ENCODE measurements at places on chromosomes 7 and 10.

GRCh38 chr7:156578978-156579430, 61.6 kb upstream of the RNF32 start:
- DNase-seq: no peak
- H3K27ac ChIP-seq: no peak overlapping the region

DNA sequence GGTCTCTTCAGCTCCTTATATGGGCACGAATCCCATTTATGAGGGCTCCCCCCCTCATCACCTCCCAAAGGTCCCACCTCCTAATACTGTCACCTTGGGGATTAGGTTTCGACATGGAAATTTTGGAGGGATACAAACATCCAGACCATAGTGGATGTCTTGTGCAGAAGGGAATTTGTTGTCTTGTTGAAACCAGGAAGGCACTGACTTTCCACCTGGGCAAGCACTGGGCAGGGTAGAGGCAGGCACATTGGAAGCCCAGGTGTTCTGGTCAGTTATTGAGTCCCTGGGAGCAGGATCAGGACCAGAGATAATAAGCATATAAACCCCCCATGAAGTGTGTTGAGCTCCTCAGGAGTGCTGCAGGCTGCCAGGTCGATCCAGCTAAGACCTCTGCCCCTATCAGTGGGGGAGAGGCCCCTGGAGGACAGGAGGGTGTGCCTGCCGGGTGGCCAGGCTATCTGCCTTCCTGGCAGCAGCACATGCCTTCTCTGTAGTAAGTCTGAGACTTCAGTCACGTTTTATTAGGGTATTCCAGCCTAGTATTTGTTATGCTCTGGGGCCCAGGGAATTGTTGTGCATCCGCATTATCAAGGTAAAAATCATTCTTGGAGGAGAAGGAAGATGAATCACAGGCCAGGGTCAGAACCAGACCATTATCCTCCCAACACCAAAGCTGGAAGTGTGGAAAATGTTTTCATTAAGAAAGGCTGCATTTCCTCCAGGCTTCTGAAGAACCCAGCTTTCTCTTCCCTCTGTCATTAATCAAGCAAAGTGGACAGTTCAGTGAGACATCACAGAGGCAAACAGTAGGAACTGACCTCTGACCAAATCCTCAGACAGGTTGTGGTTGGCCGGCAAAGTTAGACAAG, 503.1 kb downstream of the GRID1 start:
- no peaks in the 10 kb centered on the region for H3K27me3 ChIP-seq
- no peak for DNase-seq
- no peaks in the 10 kb centered on the region for H3K36me3 ChIP-seq
- H3K27ac ChIP-seq: no peak overlapping the region
- H3K4me1 ChIP-seq: no peaks in the 10 kb centered on the region

DNA sequence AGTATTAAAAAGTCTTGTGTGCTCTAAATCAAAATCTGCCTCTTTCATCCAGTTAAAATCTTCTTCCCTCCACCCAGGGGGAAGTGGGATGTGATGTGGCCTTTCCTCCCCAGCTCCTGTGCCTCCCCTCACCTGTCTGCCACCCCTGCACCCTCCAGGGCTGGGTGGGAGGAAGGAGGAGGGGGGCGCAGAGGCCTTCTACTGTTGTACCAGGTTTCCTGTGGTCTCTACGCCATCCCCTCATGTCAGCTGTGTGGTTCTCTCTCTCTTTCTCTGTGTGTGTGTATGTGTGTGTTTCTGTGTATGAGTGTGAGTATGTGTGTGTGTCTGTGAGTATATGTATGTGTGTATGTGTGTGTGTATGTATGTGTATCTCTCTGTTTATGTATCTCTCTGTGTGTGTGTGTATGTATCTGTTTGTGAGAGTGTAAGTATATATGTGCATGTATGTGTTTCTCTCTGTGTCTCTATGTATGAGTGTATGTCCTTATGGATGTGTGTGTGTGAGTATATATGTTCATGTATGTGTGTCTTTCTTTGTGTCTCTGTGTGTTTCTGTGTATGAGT, 45.5 kb upstream of the C10orf71 start:
- H3K36me3 ChIP-seq: no peaks in the 10 kb centered on the region
- H3K4me3 ChIP-seq: no peak overlapping the region
- DNase-seq: no peak

- H3K36me3 ChIP-seq: peaks cover 33% of the 10 kb centered on the region
- no peaks in the 10 kb centered on the region for H3K4me1 ChIP-seq
- H3K27ac ChIP-seq: no peak overlapping the region
- H3K27me3 ChIP-seq: no peaks in the 10 kb centered on the region
These were observed 154.5 kb downstream of the SLC25A13 start for GRCh38 chr7:96167424-96167823.

GRCh38 chr10:95513941-95514392, 47.2 kb downstream of the SORBS1 start:
- no peaks in the 10 kb centered on the region for H3K27me3 ChIP-seq
- no peaks in the 10 kb centered on the region for H3K36me3 ChIP-seq
- DNase-seq: no peak

DNA sequence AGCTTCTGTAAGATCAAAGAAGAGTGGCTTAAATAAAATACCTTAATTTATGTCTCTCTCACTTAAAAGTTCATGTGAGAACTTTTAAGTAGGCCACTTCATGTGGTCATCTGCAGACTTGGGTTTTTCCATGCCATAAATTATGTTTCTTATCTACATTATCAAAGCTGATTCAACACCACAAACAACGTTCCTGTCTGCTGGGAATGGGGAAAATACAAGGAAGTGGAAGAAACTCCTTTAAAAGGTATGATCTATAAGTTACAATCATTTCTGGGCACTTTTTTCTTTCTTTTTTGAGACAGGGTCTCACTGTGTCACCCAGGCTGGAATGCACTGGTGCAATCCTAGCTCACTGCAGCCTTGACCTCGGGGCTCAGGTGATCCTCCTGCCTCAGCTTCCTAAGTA, 16.9 kb upstream of the OTUD1 start:
- no peaks in the 10 kb centered on the region for H3K4me1 ChIP-seq
- no peaks in the 10 kb centered on the region for H3K27me3 ChIP-seq
- H3K27ac ChIP-seq: no peak overlapping the region

- H3K4me1 ChIP-seq: peaks cover 40% of the 10 kb centered on the region
- peaks cover 54% of the 10 kb centered on the region for H3K36me3 ChIP-seq
- no peak overlapping the region for H3K27ac ChIP-seq
- DNase-seq: no peak
- H3K4me3 ChIP-seq: no peak overlapping the region
These were observed 2.2 kb downstream of the POLM start for GRCh38 chr7:44080118-44080517.

- no peaks in the 10 kb centered on the region for H3K36me3 ChIP-seq
- DNase-seq: no peak
- H3K27ac ChIP-seq: no peak overlapping the region
- H3K27me3 ChIP-seq: no peaks in the 10 kb centered on the region
These were observed 365.7 kb upstream of the SEMA3C start for GRCh38 chr7:81284576-81284975.

DNA sequence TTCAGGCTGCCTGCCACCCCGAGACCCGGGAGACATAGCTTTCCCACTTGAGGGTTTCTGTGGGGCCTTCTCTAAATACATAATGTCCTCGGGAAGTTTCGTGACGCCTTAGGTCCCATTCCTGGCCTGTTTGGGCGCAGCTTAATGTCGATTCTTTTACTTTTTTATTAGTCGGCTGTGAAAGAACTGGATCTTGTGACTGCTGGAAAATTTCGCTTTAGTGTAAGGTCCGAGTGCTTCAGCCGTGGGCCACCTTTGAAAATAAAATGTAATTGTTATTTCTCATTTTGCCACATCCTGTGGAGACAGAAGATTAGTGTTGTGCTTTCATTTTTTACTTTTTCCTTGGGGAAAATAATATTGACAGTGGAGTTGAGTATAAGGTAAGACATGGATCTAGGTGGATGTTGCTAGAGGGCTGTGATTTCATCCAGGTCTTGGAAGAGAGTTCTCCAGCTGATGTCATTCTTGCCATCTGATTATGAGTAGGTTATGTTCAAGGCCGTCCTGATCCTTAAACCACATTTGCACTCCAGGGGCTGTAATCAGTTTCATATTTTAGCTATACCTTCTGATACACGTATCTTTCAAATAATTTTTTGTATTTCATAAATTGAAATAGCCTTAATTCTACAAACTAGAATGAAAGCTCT, 830 bp downstream of the RAB18 start:
- no peaks in the 10 kb centered on the region for H3K27me3 ChIP-seq
- peaks cover 60% of the 10 kb centered on the region for H3K4me1 ChIP-seq
- DNase-seq: no peak

DNA sequence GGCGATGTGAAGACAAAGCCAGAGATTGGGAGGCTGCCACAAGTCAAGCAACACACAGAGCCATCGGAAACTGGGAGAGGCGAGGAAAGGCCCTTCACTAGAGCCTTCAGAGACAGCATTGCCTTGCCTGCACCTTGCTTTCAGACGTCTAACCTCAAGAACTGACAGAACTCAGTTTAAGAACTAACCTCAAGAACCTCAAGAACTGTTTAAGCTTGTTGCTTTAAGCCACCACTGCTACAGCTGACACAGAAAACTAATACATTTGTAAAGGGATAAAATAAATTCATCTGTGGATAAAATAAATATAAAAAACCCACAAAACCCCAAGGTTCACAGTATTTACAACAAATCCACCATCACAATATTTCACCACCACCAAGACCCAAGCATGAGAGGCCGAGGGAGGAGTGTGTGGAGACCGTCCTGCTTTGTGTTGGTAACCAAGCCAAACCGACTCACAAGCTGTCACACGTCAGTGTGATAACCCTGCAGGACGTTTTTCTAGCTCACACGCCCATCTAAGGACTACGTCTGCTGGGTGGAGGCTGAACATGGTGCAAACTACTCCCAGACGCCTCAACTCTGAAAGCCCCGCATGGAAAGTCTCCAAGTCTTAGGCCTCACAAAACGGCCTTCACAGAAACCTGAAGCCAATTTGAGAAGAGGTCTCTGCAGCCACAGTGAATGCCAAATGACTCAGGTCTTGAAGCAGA, 116.8 kb downstream of the ABLIM1 start:
- peak; percentile 88 for DNase-seq
- peaks cover 45% of the 10 kb centered on the region for H3K4me1 ChIP-seq
- H3K36me3 ChIP-seq: no peaks in the 10 kb centered on the region
- H3K27ac ChIP-seq: peak overlapping the region; percentile 81
- no peaks in the 10 kb centered on the region for H3K27me3 ChIP-seq

GRCh38 chr10:112801748-112802147, 148.3 kb upstream of the TCF7L2 start:
- H3K4me3 ChIP-seq: no peak overlapping the region
- no peak for DNase-seq
- no peaks in the 10 kb centered on the region for H3K27me3 ChIP-seq
- H3K27ac ChIP-seq: no peak overlapping the region
- peaks cover 15% of the 10 kb centered on the region for H3K4me1 ChIP-seq

Data from suprapubic skin (tissue), 4 donors.